Endodermal cell (in vitro differentiated cells): ENCODE measurements at places on chromosomes 6 and 20. TPM values are rescaled to one million over a fixed set of nuclear protein-coding genes. Genes with fewer than 3 reads are reported as not detected.

The FERMT1 gene
- total RNA-seq = 2.9 and 3.5 TPM in 2 replicates

DNA sequence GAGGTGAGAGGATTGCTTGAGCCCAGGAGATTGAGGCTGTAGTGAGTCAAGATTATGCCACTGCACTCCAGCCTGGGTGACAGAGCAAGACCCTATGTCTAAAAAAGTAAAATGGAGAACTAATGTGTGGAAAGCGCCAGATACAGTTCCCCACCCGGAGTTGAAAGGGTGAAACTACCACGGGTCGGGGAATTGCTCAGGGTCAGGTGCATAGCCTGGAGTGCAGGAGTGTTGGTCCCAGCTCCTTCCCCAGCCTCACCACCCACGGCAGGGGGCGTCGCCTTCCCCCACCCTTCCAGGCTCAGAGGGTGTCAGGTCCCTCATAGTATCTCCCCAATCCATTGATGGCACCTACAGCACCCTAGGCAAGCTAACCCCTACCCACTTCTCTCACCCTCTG lies 26.1 kb downstream of the C20orf203 start:
- no peak overlapping the region for H3K4me3 ChIP-seq
- H3K36me3 ChIP-seq = no peaks in the 10 kb centered on the region
- H3K27me3 ChIP-seq = no peaks in the 10 kb centered on the region
- DNase-seq = peak; percentile 51
- peaks cover 14% of the 10 kb centered on the region for H3K4me1 ChIP-seq

GRCh38 chr6:153062516-153062915 lies 60.0 kb upstream of the MTRF1L start:
- no peaks in the 10 kb centered on the region for H3K36me3 ChIP-seq
- H3K4me3 ChIP-seq = no peak overlapping the region
- no peaks in the 10 kb centered on the region for H3K27me3 ChIP-seq
- DNase-seq = no peak

The COL9A3 gene
- total RNA-seq = 112 and 133 TPM in 2 replicates

The TAGAP gene
- not detected in 3 replicates for total RNA-seq

DNA sequence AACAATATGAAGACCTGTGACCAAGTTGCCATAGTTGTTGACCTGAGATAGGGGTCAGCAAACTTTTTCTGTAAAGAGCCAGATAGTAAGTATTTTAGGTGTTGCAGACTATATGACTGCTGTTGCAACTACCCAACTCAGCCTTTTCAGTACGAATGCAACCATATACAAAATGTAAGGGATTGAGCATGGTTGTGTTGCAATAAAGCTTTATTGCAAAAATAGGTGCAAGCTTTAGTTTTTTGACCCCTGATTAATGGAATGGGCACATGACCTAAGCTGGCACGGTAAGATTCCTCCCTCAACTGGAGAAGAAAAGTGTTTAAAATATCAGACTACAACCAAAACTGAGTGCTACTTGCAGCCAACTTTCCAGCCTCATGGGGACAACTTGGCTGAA lies 17.3 kb upstream of the EPM2A start:
- DNase-seq = no peak
- no peaks in the 10 kb centered on the region for H3K27me3 ChIP-seq
- no peak overlapping the region for H3K4me3 ChIP-seq
- no peak overlapping the region for H3K27ac ChIP-seq
- H3K36me3 ChIP-seq = no peaks in the 10 kb centered on the region

The PTCHD4 gene
- 0.11 to 0.12 TPM in 2 of 3 replicates, not detected in the other for total RNA-seq

GRCh38 chr20:41047975-41048305 lies 19.3 kb downstream of the TOP1 start:
- peaks cover 8% of the 10 kb centered on the region for H3K36me3 ChIP-seq
- H3K27ac ChIP-seq = no peak overlapping the region
- DNase-seq = no peak
- H3K4me1 ChIP-seq = peaks cover 7% of the 10 kb centered on the region
